Femur (tissue), 1 donor: ENCODE measurements at places on chromosomes 2 and 18.
A peak's percentile ranks its signal among the peaks of the same experiment; 100 is the strongest.

GRCh38 chr18:48364146-48364545, 45.0 kb downstream of the ZBTB7C start:
- DNase-seq: no peak

GRCh38 chr2:15965564-15966019, 25.2 kb downstream of the MYCN start:
- no peak for DNase-seq

DNA sequence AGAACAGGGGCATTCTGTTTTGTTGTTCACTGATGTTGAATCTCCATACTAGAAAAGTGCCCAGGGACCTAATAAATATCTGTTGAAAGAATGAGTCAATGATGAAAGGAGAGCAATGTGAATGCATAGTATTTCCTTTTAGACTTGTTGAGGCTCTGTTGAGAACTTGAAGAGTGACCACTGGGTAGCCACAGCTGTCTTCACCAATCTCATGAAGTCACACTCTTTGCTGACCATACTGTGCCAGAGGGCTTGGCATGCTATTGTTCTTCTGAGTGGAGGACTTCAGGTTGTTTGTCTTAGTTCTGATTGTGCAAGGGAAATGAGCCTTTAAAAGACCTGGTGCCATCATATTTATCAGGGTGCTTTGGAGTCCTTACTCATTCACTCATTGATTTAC, 41.6 kb upstream of the NT5C1B start:
- no peak for DNase-seq

- no peak for DNase-seq
These were observed 4.2 kb downstream of the ARHGAP28 start for GRCh38 chr18:6733758-6734157.

GRCh38 chr2:124213977-124214587, 189.0 kb downstream of the CNTNAP5 start:
- no peak for DNase-seq

DNA sequence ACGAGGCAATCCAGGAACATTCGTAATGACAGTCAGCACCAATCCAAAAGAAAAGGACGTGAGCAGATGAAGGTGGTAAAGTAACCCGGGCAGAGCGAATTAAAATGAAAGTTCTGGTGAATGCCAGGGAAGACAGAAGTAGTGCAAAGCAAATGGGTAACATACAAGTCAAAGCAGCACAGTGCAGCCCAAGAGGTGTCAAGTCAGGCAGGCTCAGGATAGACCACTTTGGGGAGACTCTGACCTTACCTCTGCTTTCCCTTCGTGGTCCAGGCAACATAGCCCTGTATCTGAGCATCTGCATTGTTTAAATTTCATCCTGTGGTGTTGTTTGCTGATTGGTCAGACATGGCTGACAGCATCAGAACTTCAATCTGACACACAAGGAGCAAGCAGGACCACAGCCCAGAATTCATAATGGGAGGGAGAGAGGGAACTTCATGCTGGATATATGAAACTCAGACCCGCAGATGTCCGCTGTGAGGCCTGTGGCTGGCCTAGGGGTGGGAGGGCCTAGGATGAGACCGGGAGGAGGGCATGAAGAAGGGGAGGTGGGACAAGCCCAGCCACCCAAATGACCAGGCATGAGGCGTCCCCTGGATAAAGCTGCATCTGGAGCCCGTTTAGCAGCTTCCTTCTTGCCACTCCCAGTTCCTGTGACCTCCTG, 285.7 kb downstream of the TCF4 start:
- DNase-seq: peak; percentile 52

DNA sequence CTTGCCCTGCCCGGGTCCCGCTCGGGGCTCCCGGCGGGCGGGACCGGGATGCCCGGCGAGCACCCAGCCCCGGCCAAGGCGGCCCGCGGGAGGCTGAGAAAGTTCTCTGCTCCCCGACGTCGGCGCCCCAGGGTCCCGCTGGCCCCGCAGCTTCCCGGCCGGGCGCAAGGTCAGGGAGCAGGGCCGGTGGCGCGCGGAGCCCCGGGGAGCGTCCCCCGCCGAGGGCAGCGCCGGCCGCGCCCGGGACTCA, 331 bp downstream of the SERPINE2 start:
- no peak for DNase-seq

DNA sequence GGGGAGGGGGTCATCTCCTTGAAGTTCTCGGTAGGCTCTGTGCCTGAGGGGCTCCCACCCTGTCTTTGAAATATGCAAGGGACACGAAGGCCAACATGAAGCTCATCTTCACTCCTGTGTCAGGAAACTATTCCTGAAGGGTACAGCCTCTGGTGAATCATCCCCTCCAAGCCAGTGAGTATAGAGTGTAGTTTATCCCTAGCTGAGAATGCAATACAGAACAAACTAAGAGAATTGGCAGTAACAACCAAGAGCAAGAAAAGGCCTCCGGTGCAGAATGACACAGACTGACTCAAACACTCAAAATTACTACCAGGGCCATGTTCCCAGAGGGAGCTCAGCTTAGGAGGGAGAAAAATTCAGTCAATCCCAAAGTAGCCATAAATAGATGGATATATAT, 413.3 kb downstream of the BCL11A start:
- DNase-seq: no peak

DNA sequence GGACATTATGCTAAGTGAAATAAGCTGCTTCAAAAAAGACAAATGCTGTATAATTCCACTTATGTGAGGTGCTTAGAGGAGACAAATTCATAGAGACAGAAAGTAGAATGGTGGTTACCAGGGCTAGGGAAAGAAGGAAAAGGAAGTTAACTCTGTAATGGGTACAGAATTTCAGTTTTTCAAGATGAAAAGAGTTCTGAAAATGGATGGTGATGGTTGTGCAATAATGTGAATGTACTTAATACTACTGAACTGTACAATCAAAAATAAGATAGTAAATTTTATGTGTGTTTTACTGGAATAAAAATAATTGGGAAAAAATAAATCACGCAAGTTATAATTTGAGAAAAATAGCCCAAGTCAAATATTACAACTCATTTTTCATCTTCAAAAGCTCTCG, 27.5 kb downstream of the ARHGAP25 start:
- DNase-seq: no peak

- no peak for DNase-seq
These were observed 9.2 kb downstream of the LRRFIP1 start for GRCh38 chr2:237636578-237636977.

DNA sequence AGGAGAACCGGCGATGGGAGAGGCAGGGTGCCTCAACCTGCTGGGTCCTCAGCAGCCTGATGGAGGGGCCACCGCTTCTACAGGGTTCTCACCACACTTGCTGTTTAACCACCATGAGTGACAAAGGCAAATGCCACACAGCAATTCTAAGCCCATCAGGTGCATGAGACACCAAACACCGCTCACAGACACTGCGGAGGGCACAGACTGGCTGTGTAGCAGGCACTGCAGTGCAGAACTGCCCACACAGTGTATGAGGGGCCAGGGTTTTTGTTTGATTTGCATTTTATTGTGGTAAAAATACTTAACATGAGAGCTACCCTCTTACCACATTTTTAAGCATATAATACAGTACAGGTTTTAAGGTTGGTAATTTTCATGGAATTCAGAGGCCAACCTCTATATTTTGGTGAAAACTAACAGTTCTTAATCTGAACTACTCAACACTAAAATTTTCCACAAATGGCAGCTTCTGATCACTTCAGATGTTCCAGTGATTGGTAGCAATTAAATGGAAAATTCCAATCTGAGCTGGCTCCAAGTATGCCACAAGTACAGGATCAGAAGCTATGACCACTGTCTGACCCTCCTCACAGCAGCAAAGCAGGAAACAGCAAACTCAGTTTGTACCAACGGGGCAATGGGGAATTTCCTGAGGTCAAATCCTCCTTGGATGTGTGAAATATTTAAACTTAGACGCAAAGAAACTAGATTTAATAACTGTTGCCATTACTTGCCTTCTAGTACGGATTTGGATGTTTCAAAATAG, 67.7 kb downstream of the FAM210A start:
- no peak for DNase-seq

DNA sequence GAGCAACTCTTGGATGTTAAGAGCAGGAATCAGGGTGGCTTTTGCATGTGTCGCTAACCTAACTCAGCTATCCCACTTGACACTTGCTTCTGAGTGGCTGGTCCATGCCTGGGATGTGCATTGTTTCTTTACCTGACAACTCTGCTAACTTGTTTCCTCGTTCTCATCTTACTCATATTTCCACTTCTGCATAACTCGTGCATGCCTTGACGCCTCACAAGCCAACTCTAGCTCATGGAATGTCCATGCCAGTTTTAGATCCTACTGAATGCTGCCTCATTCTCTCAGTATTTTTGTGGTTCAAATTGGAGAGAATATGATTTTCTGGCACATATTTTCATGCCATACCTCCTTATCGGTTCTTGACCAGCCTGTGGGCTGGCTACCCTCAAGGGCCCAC, 52.5 kb downstream of the CDCA7 start:
- no peak for DNase-seq
